ENCODE measurements at places on chromosomes 7 and 10. TPM values are rescaled to one million over a fixed set of nuclear protein-coding genes. Genes with fewer than 3 reads are reported as not detected.

DNA sequence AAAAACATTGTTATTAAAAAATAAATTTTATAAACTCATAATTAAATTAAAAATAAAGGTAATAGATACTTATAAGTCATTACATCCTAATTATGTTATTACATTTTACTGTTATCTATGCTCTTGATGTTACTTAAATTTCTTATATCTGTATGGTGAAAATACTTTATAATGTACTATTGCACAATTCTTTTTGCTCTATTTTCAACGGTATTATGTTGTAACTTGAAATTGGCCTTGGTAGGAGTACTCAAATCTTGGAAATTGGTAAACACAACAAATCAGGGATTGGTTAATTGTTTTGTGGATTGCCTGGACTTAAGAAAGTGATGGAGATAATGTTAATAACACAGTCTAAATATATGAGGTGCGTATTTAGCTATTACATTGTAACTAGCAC, 273.3 kb downstream of the MDFIC start:
- H3K36me3 ChIP-seq: no peaks in the 10 kb centered on the region
- peaks cover 46% of the 10 kb centered on the region for H3K27me3 ChIP-seq
- H3K4me3 ChIP-seq: no peak overlapping the region
- H3K4me1 ChIP-seq: no peaks in the 10 kb centered on the region

ASAH2B gene
- 7.2 TPM for total RNA-seq

DNA sequence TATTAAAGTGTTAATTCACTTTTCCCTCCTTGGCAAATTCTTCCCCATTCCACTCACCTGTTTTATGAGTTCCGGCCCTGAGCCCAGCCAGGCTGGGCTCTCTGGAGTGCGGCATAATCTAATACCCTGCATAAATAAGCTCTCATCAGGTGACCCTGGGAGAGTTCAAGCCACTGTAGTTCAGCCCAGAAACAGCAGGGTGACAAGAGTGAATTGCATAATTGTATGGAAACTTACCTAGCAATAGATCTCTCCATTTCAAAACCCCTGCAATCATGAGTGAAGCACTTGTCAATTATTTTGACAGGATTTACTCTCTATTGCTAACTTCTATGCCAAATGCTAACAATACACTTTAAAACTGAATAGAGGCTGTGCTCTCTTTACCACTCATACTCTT, 94.7 kb downstream of the OSBPL3 start:
- no peak overlapping the region for H3K4me3 ChIP-seq
- peaks cover 11% of the 10 kb centered on the region for H3K4me1 ChIP-seq
- no peaks in the 10 kb centered on the region for H3K27me3 ChIP-seq
- no peak for DNase-seq

HOXA4 gene
- 2.6 TPM for total RNA-seq

OR2A42 gene
- not detected for total RNA-seq

All from MCF 10A (cell line).